ENCODE measurements at places on chromosomes 12 and 14.

DNA sequence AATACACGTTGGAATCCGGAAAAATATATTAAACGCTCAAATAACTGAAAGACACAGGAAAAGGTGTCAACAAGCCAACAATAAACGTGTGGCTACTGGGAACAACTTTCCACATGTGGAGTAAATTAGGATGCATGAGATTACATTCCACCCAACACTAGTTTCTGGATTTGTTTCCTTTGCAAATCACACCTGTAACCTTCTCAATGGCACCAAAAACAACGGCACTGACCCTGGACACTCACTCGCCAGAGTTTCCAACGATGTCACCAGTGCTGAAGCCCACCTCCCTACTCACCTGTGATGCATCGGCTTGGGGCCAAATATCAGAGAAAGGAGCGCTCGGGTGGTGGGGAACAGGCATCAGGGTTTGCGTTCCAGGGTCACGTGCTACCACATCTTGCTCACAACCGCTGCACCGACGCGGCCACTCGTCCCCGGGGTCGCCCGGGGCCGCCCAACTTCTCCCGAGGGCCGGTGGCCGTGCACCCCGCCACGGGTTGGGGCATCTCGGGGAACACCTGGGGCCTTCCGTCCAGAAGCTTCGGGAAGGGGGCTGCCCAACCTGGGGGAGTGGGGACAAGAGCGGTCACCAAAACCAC lies 629 bp downstream of the PRDM4 start:
- DNase-seq, result peak; percentile 56

- no peak for DNase-seq
These were observed 55.9 kb upstream of the AVPR1A start for GRCh38 chr12:63206909-63207308.

DNA sequence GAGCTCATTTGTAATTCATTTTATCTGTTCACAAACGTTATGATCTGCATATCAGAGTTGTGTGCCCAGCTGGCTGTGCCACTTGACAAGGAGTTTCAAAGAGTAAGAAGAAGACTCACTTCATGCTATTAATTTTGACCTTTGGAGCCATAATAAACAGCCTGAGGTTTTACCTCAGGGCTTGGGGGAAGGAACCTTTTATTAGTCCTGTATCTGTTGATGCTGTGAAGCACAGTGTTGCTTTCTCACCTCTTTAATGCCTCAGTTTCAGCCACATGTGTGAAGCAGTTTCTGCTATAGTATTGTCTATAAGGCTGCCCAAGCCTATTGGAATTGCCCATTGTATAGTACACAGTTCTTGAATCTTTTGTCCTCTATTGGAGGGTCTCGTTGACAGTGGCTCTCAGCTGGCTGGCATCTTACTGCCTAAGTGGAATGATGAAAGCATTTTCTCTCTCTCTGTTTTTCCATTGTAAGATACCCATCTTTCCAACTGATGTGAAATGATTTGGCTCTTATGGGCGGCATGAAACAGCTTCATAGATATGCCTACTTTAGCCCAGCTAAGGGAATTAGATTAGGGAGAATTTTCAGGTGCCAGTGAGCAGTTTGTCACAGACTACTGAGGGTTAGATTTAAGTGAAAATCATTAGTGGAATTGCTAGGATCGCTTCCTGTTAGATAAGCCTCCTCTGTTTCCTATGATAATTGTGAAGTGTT lies 34.7 kb downstream of the GPATCH2L start:
- no peak for DNase-seq

DNA sequence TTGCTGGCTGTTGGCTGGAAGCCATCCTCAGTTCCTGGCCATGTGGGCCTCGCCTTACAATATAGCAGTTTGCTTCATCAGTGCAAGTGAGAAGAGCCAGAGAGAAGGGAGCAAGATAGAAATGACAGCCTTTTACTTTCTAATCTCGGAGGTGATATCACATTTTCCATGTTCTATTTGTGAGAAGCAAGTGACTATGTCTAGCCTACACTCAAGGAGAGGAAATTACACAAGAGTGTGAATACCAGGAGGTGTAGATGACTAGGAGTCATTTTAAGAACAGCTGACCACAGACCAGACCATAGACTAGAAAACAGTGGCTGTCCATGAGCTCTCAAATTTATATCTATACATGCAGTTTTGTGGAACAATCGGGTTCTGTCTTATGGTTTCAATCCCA lies 163.0 kb upstream of the NRXN3 start:
- no peak for DNase-seq

- DNase-seq, result no peak
These were observed 8.3 kb upstream of the ELK3 start for GRCh38 chr12:96185914-96186313.

DNA sequence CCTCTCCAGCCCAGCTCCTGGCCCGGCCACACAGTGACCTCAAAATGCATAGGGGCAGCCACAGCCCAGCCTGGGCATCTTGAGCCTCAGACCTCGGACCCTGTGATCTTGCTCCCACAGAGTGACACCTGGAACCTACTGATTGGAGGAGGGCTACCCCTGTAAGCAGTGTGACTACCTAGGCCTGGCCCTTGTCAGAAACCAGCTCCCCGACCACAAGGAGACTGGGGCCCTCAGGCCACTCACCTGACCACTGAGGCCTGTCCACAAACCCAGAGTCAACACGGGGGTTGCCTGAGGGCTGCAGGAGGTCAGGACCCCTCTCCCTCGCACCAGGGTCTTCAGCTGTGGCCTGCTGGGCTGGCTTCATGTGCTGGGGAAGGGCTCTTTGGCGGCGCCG lies 9.0 kb downstream of the ANHX start:
- no peak for DNase-seq

DNA sequence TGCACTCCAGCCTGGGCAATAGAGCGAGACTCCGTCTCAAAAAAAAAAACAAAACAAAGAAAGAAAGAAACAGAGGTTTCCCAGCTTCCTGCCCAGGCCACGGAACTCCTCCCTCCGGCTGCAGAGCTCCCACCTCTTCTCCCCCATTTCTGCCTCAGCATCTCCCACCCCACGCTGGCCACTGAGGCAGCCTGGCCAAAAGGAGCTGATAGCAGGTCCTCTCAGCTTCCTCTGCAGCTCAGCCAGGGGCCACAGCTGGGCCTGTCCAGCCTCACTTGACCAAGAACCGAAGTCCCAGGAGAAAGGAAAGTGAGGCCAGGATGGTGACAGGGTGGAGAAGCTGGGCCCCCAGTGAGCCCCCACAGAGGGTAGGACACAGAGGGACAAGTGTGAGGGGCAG lies 33.4 kb upstream of the CD9 start:
- DNase-seq, result no peak

- no peak for DNase-seq
These were observed 28.0 kb upstream of the GARIN6 start for GRCh38 chr12:99619389-99620158.

DNA sequence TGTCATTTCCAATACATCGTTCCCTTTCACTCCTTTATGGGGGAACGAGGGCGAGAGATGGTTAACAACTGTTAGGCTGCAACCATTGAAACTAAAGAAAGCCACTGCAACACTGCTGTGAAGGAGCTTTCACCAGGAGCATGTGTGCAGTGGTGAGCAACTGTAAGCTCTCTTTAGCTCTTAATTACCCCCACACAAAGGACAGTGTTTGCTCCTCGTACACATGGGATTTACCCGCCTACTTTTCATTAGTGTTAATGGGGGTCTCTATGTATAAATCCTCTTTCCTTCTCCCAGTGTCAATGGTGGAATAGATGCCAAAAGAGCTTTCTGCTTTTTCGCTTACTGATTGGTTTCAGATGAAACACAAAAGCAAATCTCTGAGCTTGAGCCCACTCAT lies 343.1 kb downstream of the FLRT2 start:
- no peak for DNase-seq

- no peak for DNase-seq
These were observed 30.4 kb downstream of the DLGAP5 start for GRCh38 chr14:55160989-55161388.

- DNase-seq, result no peak
These were observed 10.1 kb downstream of the VDR start for GRCh38 chr12:47894652-47895051.

DNA sequence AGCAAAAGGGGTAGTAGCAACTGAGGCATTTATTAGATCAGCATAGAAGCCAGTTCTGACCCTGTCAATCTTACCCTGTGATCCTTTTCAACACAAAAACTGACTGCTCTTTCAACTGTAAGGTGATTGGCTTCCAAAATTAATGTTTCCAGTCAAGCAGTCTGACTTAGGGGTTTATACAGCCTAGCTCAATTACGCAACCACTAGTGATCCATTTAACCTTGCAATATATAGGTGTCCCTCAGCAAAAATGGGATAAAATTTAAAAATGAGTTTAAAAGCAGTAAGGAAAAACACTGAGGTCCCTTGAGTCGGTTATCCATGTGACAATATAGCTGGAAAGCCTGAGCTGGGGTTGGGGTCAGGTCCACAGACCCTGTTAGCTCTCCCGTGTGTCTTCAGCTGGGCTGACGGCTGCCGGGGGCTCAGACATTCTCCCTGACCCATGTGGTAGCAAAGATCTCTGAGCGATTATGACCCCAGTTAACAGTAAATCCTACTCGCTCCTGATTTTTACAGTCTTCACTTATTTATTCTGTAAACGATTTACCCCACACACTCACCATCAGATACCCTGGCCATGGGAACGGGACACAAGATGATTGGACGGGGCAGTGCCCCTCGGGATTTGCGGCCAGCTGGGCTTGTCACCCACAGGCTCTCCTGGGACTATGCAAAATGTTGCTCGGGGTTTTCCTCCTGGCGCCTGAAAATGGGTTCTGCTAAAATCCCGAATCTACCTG lies 16.6 kb downstream of the ADGRD1 start:
- no peak for DNase-seq

- no peak for DNase-seq
These were observed 9.8 kb downstream of the BTBD7 start for GRCh38 chr14:93322929-93323599.

GRCh38 chr12:53007343-53007742 lies 1.1 kb downstream of the EIF4B start:
- DNase-seq, result no peak

- no peak for DNase-seq
These were observed 131.9 kb downstream of the SMOC1 start for GRCh38 chr14:70011098-70011497.

DNA sequence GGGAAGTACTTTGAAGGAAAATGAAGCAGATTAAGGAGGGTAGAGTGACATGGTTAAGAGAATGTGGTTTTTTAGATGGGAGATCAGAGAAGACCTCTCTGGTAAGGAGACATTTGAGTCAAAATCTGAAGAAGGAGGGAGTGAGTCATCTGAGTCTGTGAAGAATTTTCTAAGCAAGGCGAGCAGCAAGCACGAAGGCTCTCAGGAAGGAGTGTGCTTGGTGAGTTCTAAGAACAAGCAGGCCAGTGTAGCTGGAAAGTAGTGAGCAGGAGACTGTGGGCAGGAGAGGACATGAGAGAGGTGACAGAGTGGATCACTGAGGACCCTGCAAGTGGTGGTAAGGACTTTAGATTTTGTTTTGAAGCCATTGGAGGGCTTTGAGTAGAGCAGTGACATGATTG lies 76.3 kb upstream of the FUT8 start:
- peak; percentile 71 for DNase-seq

GRCh38 chr12:88291498-88292131 lies 149.5 kb downstream of the TMTC3 start:
- DNase-seq, result no peak
